Neural crest cell (in vitro differentiated cells): ENCODE measurements at places on chromosomes 7 and 10. TPM values are rescaled to one million over a fixed set of nuclear protein-coding genes. Genes with fewer than 3 reads are reported as not detected.

FAM25A gene
- total RNA-seq = not detected in 2 replicates

DNA sequence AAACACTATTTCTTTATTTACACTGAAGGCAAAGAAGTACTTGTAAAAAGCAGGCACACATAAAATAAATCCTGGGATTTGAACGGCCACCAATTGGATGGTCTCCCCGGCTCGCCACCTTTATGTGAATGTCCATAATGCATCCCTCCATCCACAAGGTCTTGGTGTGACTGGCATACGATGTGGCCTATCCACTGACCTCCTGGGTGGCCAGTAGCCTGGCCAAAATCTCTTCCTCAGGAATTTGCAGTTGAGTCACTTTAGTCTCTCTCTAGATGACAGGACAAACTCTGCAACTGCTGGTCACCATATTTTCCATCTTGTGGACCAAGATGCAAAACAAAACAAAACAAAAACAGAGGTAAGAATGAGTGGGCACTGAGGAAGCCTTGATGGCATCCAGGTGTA is 39.1 kb downstream of the CDK1 start:
- no peak for DNase-seq

DNA sequence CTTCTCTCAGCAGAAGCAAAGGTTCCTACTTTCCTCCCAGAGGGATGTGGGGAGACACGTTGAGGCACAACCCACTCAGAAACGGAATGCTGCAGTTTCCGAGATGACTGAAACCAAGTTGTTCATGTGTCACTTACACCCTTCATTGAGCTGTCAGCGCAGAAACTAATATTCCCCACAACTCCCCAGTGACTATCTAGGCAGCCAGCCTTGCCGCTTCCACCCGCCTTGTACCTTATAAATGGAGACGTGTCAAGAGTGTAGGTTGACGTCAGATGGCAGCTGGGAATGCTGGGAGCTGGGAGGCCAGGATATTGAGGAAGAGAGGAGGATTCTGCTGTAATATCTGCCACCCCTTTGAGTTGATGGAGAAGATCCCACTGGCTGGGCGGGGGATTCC is 15.1 kb downstream of the GPR26 start:
- DNase-seq = no peak

DNA sequence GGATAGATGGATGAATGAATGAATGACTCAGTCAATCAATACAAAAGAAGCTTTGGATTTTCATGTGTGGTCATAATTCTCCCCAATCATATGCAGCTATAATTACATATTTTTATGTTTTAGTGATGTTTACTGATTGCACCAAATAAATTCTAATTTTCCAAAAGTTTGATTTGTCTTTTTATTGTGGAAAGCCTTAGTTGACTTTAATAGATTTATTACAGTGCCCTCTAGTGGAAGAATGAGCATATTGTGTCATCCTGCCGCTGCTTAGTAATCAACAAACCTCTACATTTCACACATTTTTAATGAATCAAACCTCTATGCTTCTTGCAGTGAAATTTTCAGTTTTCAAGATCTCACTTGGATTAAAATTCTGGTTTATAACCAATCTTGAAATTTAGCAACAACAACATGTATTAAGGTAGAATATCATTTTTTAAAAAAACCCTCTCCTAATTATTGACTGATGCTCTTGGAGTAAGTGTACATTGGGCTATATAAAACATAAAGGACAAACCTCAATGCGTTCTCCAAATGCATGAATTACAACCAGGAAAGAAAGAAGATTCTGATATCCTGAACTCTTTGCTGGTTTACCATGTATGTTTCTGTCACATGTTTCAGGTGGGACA is 55.6 kb upstream of the PNLIP start:
- DNase-seq = no peak

ZP3 gene
- 0.49 TPM in 1 of 2 replicates, not detected in the other for total RNA-seq

DNA sequence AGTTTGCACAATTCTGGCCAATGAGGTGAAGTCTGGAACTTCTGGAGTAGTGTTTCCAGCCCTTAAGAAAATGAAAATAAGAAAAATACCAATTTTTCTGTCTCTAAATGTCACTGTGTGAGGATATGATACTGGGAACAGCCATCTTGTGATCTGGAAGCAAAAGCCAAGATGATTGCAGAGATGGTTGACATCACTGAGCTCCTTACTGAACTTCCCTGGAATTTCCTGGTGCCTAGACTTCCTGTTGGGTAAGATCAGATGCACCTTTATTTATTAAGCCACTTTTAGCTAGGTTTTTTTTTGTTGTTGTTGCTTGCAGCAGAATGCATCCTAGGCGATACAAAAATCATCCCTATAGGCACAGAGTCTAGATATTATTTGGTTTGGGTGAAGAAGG is 27.3 kb upstream of the INHBA start:
- DNase-seq = no peak

DNA sequence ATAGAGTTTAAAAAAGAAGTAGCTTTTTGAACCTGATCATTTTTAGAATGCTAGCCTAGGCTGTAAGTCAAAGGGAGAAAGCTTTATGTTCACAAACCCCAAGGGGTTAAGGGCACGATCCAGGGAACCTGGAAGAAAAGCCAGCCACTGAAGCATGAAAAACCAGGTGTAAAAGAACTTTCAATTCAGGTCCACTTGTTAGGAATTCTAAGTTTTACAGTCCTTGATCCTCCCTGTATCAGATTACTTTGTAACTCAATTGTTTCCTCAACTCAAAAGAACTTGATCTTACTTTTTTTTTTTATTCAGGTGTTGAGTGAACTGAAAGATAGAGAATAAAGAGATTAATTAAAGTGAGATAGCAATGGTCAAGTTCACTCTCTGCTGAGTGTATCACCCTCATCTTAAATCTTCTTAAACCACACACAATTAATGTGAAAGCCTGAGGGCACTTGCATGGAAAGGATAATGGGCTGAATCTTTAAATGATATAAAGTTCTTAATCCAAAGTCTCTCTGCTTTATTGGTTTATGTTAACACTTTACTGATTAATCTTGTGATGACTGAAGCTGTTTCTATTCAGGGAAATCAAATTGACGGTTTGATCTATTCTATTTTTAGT is 672.2 kb upstream of the LRRN3 start:
- DNase-seq = no peak

HNRNPA2B1 gene
- 1,068 and 1,071 TPM in 2 replicates for total RNA-seq

GSDME gene
- total RNA-seq = 18.9 and 21.9 TPM in 2 replicates

DHTKD1 gene
- total RNA-seq = 55.3 and 56.1 TPM in 2 replicates

- DNase-seq = no peak
These were observed 31.0 kb downstream of the SGPL1 start for GRCh38 chr10:70846795-70847194.

GRCh38 chr7:44604941-44605340 is 1.5 kb upstream of the OGDH start:
- no peak for DNase-seq

SUN3 gene
- not detected in 2 replicates for total RNA-seq

DNA sequence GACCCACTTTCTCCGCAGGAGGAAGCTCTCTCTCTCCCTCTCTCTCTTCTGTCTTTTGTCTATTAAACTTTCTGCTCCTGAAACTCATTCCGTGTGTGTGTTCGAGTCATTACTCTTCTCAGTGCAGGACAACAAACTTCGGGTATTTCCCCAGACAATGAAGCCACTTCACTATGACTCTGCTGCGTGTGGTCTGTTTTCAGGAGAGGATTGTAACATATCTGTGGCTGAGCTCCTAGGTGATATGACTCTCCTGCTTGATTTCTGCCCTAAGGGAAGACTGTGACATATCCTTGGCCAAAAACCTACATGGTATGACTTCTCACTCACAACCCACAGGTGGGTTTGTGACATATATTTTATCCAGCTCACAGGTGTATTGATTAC is 39.9 kb upstream of the ZNF107 start:
- no peak for DNase-seq

DNA sequence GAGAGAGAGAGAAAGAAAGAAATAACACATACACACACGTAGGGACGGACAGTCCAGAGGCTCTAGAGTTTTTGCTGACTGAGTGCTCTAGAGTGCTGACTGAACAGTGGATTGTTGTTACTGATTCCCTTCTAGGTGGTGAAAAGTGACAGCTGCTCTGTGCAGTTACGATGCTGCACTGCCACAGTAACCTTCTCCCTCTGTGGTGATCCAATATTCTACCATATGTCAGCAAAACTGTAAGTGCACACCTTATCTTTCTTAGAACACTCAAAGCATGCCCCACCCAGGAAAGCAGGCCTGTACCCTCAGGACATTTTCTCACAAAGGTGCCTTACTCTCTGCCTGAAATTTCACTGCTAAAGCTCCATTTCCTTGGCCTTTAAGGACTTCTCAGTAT is 1023.5 kb downstream of the TYW1 start:
- no peak for DNase-seq

- DNase-seq = no peak
These were observed 75.6 kb downstream of the FAM53B start for GRCh38 chr10:124668517-124669051.

DNA sequence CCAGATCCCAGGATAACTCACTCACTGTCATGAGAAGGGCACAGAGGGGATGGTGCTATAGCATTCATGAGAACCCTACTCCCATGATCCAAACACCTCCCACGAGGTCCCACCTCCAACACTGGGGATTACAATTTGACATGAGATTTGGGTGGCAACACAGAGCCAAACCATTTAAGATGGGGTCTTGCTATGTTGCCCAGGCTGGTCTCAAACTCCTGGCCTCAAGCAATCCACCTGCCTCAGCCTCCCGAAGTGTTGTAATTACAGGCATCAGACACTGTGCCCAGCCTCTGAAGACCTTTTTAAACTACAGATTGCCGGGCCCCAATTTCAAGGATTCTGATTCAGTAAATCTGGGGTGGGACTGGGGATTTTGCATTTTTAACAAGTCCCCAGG is 98.5 kb downstream of the BAMBI start:
- no peak for DNase-seq

GRCh38 chr7:7449055-7449454 is 86.6 kb downstream of the COL28A1 start:
- DNase-seq = no peak

DNA sequence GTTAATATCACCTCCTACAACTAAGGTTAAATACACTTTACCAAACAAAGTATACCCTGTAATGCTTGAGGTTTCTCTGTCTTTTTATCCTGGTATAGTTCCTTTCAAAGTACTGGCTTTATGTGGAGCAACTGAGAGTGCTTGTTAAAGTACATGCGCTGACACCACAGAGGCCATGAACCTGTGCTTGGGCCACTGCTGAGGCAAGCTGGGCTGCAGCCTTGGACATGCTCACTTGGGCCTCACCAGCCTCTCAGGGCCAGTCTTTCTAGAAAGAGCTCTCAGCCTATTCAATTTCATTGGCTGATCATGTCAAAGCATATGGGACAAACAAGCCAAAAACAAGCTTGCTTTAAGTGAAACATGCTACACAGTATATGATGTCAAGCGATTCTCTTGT is 126.1 kb upstream of the DNAJB12 start:
- DNase-seq = no peak

DNA sequence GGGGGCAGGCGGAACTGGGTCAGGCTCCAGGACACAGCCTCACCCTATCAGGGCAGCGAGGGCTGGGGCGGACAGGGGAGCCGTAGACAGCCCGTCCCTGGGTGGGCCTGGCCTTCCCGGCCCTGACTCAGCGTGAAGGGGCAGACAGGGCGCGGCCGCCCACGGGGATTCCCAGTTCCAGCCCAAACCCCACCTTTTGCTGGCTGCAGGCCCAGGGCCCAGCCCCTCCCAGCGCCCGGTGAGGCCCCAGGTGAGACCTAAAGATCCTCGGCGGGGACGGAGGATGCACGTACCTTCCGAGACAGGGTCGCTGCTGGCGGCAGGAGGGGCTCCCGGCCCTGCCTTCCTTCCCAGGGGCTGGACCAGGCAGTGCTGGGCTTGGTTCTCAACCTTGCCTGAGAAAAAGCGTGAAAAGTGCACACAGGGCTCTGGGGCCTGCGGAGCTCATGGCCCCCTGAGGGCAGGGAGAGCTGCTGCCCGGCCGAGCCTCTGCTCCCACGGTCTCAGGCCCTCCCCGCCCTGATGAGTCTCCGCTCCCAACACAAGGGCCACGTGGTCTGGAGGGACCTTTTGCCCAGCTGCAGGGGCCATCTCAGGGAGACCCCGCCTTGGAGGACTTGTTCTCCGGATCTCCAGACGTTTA is 43.9 kb upstream of the DNAJB6 start:
- no peak for DNase-seq

DNA sequence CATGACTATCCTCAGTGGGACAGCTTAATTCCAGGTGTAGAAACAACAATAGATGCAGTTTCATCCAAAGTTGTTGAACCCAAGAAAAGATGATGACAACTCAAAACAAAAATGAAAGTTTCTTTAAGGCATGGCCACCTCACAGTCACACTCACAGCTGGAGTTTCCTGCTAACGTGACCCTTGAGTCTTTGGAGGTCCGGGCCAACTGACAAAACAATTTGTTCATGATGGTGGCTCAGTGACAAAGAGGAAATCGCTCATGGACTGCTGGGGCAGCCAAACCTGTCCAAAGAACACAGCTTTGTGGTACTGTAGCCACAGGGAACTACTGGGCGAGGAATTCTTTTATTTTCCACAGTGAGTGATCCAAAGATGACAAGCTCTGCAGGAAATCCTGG is 96.0 kb upstream of the JCAD start:
- DNase-seq = no peak

DNA sequence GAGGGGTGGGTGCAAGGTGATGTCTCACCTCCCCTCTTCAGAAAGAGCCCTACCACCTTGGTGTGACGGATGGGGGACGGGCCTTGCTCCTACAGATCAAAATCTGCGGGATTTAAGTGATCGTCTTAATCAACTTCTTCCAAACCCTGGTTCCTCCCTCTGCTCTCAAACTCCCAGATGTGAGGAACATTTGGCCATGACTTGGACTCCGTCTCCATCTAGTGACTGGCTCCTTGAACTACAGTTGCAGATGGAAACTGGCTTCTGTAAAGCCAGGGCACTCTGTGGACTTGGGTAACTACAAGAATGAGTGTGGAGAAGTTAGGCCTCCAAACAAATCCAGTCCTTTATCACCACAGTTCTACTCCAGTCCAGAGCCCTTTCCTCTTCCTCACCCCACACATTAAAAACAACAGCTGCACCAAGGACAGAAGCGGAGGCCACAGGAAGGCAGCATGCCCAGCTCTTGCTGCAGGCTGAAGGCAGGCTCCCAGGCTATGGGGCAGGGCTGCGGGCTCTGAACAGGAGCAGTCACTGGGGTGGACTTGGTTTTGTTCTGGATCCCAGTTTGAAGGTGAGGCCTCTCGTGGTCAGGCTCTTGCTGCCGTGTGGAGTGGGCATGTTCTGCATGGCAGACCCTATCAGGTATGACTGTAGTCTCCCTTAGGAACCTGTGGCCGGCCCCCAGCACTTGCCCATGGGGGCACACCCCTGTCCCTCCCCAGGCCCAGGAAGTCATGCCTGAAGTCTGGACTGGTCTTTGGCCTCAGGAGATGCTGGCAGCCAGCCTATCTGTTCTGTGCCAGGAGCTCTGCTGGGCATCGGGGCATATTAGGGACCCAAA is 79.4 kb downstream of the VWC2 start:
- DNase-seq = peak; percentile 51

- no peak for DNase-seq
These were observed 930 bp upstream of the HOXA10 start for GRCh38 chr7:27174874-27175625.

- no peak for DNase-seq
These were observed 119.1 kb upstream of the PHYHIPL start for GRCh38 chr10:59057345-59057744.

YKT6 gene
- 95.9 and 97.4 TPM in 2 replicates for total RNA-seq

- DNase-seq = no peak
These were observed 814 bp downstream of the MEST start for GRCh38 chr7:130492523-130493274.

HYAL4 gene
- total RNA-seq = not detected in 2 replicates
